ENCODE measurements at places on chromosomes 7 and 10. TPM values are rescaled to one million over a fixed set of nuclear protein-coding genes. Genes with fewer than 3 reads are reported as not detected.

Gene NKX1-2
- not detected for total RNA-seq

Gene SKIDA1
- total RNA-seq, result under 0.01 TPM

Gene SBDS
- 71.3 TPM for total RNA-seq

Gene TMEM229A
- total RNA-seq, result not detected

Gene IL2RA
- not detected for total RNA-seq

Gene ZNF804B
- total RNA-seq, result not detected
